ENCODE measurements at places on chromosomes 13 and 19.

- DNase-seq, result no peak
These were observed 54.7 kb upstream of the DCT start for GRCh38 chr13:94534166-94534565.

DNA sequence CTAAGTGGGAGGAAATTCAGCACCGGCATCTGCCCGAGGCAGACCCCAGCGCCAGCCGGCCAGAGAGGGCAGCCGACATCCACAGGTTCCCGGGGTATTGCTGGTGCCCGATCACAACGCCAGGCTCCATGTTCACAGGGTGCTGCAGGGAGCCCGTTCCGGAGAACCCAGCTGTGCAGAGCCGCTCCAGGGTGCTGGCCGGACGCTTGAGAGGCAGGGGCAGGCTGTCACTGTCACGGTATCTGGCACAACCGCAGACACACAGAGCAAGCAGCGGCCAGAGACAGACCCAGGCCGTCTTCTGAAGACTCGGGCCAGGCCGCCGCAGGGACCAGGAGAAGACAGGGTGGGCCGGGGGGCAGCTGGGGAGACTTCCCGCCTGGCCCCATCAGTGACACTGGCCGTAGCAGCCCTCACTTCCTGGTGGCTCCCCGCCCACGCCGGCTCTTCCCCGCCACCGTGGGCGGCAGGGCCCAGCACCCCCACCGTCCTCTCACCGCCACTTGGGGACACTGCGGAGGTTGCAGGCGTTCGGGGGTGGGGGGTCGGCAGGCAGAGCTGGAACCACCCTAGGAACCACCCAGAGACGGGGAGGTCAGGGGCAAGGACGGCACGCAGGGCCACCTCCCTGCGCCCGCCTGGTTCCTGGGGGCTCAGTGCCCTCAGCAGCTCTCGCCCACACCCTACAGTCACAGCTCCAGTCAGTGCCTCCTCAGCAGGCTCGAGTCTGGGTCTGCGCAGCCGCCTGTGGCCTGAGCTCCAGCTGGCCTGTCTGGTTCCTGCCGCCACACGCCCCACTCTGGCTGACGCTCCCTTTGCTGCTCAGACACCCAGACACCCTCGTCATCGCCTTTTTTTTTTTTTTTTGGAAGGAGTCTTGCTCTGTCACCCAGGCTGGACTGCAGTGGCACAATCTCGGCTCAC, 3.8 kb downstream of the RNF126 start:
- peak; percentile 38 for DNase-seq

GRCh38 chr13:32663660-32664059, 77.4 kb downstream of the PDS5B start:
- no peak for DNase-seq

DNA sequence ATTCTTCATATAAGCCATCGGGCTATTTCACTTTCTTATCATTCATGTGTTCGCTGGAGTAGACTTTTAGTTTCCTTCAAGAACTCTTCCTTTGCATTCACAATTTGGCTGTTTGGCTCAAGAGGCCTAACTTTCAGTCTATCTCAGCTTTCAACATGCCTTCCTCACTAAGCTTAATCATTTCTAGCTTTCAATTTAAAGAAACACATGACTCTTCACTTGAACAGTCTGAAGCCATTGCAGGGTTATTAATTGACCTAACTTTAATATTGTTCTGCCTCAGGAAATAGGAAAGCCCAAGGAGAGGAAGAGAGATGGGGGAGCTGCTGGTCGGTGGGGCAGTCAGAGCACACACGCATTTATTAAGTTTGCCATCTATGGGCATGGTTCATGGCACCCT, 158.1 kb downstream of the SUCLA2 start:
- no peak for DNase-seq

DNA sequence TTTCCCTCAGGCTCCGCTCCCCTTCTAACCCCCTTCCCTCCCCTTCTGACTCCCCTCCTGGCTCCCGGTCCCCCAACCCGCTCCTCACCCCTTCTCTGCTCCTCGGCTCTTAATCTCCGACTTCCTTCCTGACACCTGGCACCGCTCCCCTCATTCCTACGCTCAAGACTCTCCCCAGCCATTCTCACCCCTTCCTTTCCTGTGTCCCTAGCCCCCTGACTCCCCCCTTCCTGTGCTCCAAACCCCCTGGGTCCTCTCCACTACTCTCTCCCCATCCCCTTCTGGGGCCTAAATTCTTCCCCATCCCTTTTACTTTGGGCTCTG, 658 bp downstream of the CLPP start:
- DNase-seq, result no peak

DNA sequence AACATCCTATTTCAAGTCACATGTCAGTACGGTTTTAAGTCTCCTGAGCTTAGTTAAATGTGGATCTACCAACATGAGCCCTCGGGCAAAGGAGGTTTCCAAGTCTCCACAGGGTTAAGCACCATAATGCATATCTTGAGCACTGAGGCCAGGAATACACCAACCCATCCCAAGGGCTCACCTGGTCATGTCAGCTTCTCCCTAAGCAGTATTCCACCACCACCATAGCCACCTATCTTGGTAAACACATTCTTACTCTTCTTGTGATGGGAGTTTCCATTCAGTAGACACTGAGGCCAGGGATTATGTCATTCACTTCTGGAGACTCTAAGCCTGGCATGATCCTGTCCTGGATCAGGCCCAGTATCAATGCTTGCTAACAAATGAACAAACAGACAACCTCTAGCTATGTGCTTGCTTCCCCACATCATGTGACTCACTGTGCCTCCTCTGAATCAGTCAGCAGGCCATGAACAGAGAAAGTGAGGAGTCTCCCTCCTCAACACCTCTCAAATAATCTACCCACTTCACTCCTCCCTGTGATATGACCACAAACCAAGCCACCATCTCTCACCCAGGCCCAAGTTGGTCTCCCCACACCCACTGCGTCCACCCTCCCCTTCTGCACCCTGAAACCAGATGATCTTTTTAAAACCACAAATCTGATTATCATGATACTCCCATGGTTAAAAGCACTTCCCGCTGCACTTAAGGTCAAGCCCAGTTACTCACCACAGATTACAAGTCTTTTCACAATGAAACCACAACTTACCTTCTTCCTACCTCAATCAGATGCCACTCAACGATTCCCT, 5.8 kb downstream of the PEG3 start:
- no peak for DNase-seq

DNA sequence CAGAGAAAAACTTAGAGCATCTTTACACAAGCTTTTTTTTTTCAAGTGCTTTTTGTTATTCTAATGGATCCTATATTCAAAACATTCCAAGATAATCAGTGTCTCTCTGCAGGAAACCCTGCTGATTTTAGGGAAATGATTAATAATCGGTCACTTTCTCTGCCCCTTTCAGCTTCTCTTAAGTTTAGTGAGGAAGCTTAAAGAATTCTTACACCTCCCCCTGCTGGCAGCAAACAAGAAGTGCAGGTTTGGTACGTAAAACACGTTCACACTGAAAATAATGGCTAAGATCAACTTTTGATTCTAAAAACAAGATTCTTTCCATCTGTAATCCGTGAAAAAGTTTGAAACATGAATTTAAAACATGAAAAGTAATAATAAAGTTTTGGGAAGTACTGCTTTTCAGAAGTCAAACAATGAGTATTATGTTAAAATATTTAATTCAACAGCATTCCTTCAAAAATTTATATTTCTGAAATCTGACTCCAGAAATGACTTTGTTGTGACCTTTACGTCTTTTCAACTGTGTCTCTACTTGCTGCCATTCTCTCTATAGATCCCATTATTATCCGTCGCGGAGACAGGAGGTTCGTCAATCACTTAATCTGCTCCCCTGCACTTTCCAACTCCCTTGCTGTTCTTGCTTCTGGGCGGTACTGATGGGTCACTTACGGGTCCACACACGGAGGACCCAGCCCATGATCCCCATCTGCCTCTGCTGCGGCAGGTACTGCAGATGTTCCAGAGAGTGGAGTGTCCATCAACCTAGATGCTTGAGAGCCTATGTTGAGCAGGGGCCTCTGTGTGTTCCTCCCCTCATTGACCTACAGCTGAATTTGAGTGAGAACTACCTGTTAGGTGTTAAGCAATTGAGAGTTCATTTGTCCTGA, 203.1 kb upstream of the EDNRB start:
- peak; percentile 71 for DNase-seq

- no peak for DNase-seq
These were observed 46.5 kb downstream of the LYL1 start for GRCh38 chr19:13056052-13056660.

DNA sequence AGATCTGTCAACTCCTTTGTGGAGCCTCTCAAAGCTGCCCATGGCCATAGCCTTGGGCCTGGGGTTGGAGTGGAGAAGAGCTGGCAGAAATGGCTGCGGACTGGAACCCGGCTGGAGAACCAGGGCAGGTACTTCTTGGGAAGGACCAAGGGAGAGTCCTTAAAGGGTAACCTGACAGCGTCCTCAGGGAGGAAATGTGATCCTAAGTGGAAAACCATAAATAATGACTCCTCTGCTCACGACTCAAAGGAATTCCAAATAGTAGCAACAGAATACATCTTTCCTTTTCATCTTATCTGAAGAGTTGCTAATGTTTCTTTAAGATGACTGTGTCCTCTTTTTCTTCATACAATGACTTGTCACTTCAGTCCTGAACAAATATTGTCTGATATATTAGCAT, 41.0 kb downstream of the RAP2A start:
- no peak for DNase-seq

- DNase-seq, result no peak
These were observed 64.3 kb downstream of the ZNF66 start for GRCh38 chr19:20840371-20840770.

- DNase-seq, result no peak
These were observed 1049.3 kb downstream of the PCDH9 start for GRCh38 chr13:66180836-66181235.

DNA sequence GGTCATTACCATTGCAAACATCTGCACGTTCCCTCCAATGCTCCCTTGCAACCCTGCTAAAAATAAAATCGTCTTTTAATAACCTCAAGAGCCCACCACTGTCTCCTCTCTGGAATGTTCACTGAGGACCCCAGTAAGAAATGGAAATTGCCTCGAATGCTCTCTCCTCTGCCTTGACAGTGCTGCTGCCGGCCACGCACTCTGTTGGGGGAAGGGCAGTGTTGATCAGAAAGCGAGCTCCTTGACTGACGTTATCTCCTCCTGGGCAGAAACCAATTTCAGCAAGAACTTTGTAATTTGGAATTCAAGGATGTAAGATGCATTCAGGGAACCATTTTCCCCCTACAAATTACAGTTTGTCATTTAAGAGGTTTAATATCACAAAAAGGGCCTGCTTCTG, 718.5 kb downstream of the UQCRFS1 start:
- no peak for DNase-seq

GRCh38 chr19:42021185-42021584, 27.2 kb upstream of the ATP1A3 start:
- DNase-seq, result no peak

DNA sequence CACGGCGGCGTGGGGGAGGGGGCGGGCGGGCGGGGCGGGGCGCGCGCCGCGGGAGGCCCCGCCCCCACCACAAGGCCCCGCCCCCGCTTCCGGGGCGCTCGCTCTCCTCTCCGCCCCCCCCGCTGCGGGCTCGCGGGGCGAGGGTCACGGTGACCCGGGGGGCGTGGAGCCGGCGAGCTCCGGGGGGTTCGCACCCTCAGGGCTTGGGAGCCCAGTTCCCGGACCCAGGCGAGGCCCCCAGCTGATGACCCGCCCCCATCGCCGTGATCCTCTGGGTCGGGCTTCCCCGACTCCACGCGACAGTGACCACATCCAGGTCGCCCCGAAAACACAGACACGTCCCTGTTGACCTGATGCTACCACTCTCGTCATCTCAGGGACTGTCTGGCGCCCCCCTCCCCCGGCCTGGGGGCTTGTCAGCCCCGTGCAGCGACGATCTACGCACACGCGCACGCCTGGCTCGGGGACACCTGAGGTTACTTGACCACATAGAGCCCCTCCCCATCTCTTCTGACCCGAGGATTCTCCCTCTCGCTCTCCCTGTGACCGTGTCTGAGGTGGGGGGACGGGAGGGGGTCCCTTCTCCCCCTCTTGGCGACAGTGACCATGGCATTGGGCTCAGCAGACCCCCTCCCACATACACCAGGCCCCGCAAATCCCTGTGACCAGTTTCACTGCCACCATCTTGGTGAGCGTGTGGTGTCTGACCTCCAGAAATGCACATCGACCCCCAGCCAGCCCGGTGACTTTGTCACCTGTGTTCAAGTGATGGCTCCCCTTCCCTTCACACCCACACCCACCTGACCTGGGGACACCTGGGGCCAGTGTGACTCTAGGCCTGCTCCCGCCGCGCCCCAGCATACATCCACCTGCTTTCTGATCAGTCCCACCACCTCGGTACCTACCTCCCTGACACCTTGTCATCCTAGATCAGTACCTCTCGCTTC, 670 bp downstream of the MAP2K7 start:
- DNase-seq, result peak; percentile 34

DNA sequence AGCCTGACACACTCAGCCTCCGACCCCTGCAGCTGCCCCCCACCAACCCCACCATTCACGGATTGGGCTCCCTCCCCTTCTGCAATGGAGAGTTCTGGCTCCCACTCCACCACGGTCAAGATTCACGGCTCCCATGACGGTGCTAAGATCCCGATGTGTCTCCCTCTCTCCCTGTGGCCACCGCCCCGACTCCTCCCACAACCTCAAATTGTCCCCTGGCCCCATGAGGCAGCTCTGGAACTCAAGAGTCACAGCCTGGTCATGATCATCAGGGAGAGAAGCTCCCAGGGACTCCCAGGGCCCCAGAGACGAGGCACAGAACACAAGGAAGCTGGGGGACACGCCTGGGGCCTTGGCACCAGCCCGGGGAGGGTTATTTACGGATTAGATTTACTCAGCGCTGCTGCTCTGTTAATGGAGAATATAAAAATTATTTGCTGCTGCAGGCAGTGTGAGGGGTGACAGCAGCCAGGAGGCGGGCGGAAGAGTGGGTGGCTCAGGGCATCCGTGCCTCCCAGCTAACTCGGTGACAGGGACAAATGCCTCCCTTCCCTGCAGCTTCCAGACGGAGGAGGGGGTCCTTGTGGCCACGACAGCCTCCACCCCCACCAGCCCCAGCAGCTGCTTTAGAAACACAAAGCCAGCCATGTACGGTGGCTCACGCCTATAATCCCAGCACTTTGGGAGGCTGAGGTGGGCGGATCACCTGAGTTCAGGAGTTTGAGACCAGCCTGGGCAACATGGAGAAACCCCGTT, 184.2 kb downstream of the PTPRS start:
- no peak for DNase-seq

- DNase-seq, result no peak
These were observed 26.7 kb downstream of the MAB21L1 start for GRCh38 chr13:35449821-35450220.

DNA sequence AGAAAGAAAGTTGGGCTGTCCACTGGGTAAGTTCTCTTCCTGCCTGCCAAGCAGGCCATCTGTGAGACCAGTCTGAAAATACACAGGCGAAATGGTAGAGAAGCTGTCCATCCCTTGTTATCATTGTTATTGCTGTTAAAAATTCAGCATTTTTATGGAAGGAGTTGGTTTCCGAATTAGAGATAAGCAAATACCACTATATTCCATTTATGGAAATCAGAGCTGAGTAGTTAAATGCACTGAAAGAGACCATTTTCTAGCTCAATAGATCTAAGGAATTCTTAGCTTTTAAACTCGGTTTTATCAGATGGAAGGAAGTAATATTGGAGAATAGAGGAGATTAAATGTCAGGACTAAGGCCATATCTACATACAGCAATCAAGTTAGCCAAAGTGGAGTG, 40.7 kb downstream of the MZT1 start:
- DNase-seq, result no peak

- DNase-seq, result peak; percentile 98
These were observed 6.5 kb upstream of the CNFN start for GRCh38 chr19:42396381-42397262.

GRCh38 chr19:42115705-42116104, 16.5 kb downstream of the POU2F2 start:
- no peak for DNase-seq

Data from inflammatory macrophage treated with lipopolysaccharide for 4 hours (primary cell).